ENCODE measurements at places on chromosomes 4 and X.

DNA sequence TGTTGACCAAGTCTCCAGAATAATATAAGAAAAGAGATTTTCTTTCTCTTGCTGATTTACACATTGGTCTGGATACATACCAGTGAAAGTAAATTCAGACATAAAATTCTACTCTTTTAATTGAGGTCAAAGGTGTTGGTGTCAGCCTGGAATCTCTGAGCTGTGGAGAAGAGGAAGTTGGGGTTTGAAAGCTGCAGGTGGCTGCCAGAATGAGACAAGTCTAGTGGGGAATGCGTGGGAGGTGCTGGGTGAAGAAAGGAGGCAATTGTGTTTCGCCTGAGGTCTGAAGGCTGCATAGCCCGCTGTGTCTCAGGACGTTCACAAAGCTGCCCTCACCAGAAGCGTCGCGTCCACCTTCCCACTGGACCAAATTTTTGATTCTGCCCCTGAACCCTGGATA, 31.2 kb downstream of the PHEX start:
- no peak for DNase-seq

DNA sequence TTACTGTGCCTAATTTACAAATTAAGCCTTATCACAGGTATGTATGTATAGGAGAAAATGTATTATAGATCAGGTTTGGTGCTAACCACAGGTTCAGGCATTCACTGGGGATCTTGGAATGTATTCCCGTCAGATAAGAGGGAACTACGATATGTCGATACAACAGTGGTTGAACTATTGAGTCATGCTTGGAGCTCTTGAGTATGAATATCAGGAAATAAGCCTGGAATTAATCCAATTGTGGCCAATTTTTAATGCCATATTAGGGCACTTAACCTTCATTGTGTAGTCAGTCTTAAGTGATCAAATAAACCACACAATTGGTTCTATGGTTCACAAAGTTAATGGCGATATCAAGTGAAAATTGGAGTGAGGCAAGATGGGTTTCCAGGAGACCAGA, 556.5 kb downstream of the IL1RAPL1 start:
- DNase-seq = no peak

DNA sequence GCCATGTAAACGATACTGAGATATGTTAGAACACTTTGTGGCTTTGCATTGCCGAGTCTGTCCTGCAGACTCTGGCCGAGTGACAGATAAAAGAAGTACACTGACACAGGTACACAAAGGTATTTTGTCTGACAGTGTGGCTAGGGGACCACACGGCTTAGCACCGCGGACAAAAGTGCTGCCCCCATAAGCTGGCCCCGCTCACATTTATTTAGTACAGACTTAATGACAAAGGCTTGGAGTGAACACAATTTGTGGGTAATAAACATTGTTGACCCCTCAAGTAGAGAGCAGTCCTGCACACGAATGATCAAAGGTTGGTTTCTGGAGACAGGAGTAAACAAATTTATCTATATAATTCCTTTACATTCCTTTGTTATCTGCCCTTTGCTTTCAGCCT, 976.8 kb downstream of the TRAM1L1 start:
- DNase-seq = no peak

DNA sequence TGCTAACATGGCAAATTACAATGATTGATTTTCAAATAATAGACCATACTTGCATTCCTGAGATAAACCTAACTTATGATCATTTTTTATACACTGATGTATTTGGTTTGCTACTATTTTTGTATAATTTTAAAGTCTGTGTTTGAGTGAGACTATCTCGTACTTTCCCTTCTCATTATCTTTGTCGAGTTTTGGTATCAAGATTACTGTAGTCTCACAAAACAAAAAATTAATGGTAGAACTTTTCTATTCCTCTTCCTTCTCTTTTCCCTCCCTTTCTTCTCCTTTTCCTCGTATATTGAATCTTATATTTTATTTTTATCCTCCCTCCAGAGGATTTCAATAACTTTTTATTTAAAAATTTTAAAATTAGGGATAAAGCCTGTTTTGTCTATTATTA, 41.5 kb downstream of the RGS12 start:
- DNase-seq = no peak

- no peak for DNase-seq
These were observed 648.3 kb downstream of the GABRG1 start for GRCh38 chr4:45475548-45475947.

- DNase-seq = no peak
These were observed 46.9 kb downstream of the STK32B start for GRCh38 chr4:5098176-5098575.

GRCh38 chr4:141576585-141577110, 59.7 kb upstream of the IL15 start:
- DNase-seq = no peak

DNA sequence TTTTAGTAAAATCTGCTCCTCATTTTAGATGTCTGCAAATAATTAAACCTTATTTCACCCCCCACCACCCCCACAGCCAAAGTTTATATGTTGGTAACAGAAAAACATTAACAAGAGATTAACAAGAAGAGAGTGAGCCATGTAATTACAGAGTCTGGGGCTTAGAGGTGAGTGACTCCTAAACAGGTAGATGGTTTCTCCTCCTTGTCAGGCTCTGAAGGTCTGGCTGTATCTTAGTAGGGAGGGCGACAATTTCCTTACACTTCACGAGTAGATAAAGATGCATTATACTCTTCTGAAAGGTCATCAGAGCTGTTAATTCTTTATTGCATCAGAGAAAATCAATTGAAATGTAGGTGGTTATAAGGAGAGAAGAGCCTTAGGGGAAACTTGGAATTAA, 171.8 kb upstream of the ANKRD50 start:
- DNase-seq = no peak

- no peak for DNase-seq
These were observed 133.6 kb upstream of the RASGEF1B start for GRCh38 chr4:81605271-81605670.

- DNase-seq = no peak
These were observed 2.3 kb downstream of the SPATA4 start for GRCh38 chr4:176193126-176193525.

DNA sequence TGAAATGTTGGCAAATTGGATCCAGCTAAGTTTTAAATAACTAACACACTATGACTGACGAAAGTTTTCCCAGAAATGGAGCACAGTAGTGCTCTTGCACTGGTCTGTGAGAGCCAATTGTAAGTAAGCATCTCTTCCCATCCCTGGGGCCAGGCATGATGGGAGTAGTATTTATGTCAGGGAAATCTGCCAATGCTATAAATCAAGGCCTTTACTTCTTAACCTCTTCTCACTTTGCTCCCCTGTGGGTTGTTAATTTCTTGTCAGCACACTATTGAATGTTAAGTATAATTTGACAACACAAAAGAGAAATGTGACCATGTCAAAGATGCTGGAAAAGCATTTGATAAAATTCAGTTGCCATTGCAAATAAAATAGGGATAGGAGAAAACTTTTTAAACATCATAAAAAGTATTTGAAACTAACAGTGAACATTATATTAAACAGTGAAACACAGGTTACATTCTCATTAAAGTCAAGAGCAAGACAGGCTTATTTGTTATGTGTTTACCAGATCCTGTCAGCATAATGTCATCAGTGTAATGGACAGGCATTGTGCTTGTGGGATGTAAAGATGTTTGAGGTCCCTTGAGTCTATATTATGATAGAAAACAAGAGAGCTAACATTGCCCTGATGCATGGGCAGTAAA, 5.0 kb downstream of the F8A1 start:
- DNase-seq = no peak

- DNase-seq = no peak
These were observed 517.0 kb upstream of the EPHA5 start for GRCh38 chr4:66187175-66187720.

GRCh38 chr4:126172126-126172525, 857.4 kb downstream of the FAT4 start:
- no peak for DNase-seq

DNA sequence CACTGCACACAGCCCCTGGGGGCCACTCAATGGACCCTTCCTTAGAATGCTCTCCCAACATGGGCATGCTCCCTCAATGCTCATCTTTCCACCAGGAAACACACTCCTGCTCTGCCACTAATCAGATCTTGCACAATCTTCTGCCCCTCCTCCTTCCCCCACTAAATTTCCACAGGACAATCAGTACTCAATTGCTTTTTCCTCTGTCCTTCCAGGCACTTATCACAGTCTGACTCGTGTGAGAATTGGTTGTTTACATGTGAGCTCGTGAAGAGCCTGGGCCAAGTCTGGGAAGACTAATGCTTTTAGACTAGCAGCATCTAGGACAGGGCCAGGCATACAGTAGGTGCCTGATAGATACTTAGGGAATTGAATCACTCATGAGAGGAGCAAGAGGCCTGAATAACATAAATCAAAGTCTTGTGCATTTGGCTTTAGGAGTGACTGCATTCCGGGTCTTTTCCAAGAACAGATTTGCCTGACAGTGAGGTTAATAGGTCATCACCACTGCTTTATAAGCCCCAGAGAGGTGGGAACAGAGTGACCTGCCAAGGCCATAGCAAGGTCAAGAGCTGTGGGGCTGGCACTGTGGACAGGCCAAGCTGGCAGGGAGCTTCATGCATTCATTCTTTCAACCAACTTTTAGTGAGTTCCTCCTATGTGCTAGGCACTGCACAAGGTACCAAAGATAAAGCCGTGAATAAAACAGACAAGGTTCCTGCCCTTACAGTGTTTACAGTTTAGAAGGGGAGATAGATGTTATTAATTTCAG, 55.0 kb downstream of the PRPS1 start:
- DNase-seq = no peak

GRCh38 chrX:32545101-32545500, 666.2 kb downstream of the DMD start:
- DNase-seq = no peak

- DNase-seq = no peak
These were observed 16.5 kb downstream of the DHRSX start for GRCh38 chrX:2484256-2484655.

- DNase-seq = peak; percentile 44
These were observed 1.1 kb upstream of the TLR3 start for GRCh38 chr4:186067757-186068385.

DNA sequence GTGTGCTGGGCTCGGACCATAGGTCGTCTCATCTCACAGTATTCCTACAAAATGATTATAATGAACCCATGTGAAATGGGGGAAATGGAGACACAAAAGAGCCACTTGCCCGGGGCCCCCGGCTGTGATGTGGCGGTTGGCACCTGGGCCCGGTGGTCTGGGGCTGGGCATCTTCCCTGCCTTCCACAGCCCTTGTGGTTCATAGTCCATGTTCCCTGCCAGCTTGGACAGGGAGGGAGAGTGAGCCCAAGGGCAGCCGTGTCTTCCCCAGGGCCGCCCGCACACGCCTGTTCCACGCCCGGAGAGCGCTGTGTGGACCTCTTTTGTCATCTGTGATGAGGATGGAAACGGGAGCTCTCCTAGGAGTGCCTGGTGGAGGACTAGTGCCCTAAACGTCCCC, 5.2 kb downstream of the CPZ start:
- no peak for DNase-seq

DNA sequence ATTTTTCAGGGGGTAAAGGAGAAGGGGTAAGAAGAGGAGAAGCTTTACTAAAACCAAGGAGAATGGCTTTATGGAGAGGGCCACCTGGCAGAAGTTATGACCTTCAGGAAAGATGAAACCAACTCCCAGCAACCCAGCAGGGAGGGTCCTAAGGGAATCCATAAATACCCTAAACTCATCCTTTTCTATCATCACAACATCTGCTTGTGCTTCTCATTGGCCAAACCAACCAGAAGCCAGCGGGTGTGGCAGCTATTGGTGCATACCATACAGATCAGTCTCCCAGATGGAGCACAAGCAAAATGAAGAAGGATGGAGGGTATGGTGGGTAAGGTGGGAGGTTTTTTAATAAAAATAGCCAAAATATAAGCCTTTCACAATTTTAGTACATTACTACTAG, 58.5 kb upstream of the ARSJ start:
- no peak for DNase-seq

DNA sequence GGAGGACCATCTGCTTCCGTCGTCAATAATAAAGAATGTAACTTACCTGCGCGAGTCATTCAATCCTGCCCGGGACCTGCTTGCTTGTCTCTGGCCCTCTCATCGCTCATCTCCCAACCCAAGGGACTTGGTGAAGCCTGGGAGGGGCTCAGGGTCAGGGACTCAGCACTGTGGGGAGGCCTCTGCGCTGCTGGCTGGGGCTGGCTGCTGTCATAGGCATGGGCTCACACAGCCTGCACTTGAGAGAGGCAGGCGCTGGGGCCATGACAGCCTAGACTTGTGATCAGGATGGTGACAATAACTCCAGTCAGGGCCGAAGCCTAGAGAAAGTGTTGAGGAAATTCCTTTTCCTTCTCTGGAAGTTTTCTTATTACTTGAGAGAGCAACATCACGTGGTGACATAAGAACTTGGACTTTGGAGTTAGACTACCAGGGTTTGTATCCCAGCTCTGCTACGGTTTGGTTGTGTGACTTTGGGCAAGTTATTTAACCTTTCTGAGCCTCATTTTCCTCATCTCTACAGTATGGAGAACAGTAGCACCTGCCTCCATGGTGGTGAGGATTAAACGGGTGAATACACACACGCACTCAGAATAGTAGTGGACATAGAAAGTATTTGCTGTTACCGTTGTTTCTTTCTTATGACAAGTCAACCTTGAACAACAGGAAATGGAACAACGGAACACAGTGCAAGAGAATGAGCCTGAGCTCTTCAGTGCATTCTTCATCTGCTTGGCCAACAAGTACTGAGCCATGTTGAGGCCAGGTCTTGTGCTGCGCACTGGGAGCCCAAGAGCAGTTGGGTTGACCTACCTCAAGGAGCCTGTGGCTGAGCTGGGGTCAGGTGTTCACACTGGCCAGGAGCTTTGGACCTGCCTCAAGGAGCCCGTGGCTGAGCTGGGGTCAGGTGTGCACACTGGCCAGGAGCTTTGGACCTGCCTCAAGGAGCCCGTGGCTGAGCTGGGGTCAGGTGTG, 60.5 kb downstream of the TBC1D14 start:
- DNase-seq = no peak

- no peak for DNase-seq
These were observed 403.6 kb upstream of the ANXA10 start for GRCh38 chr4:167688660-167689142.

DNA sequence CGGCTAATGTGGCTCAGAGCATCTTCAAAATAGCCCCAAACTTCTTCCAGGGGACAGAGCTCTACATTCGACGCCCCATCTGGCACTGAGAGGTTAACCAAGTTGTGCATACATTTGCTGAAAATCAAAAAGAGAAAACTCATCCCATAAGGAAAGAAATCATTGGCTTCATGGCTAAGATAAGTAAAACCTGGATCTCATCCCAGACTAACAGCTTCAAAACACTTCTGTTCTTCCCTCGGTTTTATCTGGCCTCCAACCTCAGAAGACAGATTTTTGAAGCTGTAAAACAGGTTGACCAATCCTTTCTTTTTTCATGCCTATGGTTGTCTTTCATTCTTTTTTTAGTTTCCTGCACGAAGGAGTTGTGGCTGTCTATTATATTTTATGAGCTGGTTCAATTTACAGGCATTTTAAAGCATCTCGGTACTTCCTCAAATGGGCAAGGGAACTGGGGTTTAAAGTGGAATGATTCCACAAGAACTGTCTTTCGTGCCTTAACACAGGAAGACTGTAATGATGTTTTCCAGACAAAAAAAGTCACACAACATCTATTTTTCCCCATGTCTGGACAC, 107.6 kb downstream of the DLG3 start:
- DNase-seq = no peak
